ENCODE measurements at places on chromosomes 2 and 18. TPM values are rescaled to one million over a fixed set of nuclear protein-coding genes. Genes with fewer than 3 reads are reported as not detected.

- no peaks in the 10 kb centered on the region for H3K36me3 ChIP-seq
- H3K4me1 ChIP-seq, result peaks cover 14% of the 10 kb centered on the region
- peaks cover 2% of the 10 kb centered on the region for H3K27me3 ChIP-seq
- no peak for DNase-seq
- no peak overlapping the region for H3K27ac ChIP-seq
Measured at GRCh38 chr2:201942531-201942930, 91.1 kb upstream of the FZD7 start.

- no peak overlapping the region for H3K27ac ChIP-seq
- no peak overlapping the region for H3K4me3 ChIP-seq
- H3K36me3 ChIP-seq, result no peaks in the 10 kb centered on the region
- no peaks in the 10 kb centered on the region for H3K4me1 ChIP-seq
- no peaks in the 10 kb centered on the region for H3K27me3 ChIP-seq
Measured at GRCh38 chr2:130300258-130300969, 42.3 kb upstream of the IMP4 start.

DNA sequence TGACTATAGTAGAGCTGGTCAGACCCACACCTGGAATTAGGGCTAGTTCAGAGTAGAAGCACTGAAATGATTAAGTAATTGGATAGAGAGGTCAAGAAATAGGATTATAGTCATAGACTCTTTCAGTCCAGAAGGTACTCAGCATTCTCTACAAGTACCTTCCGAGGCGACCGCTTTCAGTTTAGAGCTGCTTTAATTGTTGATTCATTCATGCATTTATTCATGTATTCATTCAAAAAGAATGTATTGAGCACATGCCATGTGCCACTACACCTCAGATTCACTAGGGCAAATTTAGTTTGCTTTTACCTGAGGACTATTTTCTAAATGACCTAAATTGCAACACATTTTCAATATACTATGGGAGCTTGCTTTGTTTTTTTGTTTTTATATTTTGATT is 48.7 kb downstream of the CRIM1 start:
- no peaks in the 10 kb centered on the region for H3K27me3 ChIP-seq
- peaks cover 40% of the 10 kb centered on the region for H3K36me3 ChIP-seq
- peak overlapping the region; percentile 91 for H3K27ac ChIP-seq
- H3K4me1 ChIP-seq, result peaks cover 87% of the 10 kb centered on the region
- no peak overlapping the region for H3K4me3 ChIP-seq

DNA sequence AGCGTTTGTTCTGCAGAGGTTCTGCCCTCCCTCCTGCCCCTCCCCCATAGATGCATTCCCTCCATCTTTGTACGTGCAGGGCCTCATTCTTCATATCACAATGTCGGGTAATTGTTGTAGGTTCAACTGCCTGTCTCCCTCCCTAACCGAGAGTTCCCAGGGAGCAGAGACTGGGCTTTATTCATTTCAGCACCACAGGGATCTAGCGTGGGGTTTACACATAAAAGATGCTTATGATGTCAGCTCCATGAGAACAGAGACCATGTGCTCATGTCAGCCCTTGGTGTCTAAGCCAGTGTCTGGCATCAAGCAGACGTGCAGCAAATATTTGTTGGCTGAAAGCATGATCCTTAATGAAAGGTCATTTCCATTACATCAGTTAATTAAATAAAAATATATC is 298.9 kb upstream of the TRIB2 start:
- H3K4me3 ChIP-seq, result no peak overlapping the region
- no peaks in the 10 kb centered on the region for H3K27me3 ChIP-seq
- no peak for DNase-seq
- H3K27ac ChIP-seq, result no peak overlapping the region
- H3K36me3 ChIP-seq, result no peaks in the 10 kb centered on the region
- H3K4me1 ChIP-seq, result peaks cover 3% of the 10 kb centered on the region

DNA sequence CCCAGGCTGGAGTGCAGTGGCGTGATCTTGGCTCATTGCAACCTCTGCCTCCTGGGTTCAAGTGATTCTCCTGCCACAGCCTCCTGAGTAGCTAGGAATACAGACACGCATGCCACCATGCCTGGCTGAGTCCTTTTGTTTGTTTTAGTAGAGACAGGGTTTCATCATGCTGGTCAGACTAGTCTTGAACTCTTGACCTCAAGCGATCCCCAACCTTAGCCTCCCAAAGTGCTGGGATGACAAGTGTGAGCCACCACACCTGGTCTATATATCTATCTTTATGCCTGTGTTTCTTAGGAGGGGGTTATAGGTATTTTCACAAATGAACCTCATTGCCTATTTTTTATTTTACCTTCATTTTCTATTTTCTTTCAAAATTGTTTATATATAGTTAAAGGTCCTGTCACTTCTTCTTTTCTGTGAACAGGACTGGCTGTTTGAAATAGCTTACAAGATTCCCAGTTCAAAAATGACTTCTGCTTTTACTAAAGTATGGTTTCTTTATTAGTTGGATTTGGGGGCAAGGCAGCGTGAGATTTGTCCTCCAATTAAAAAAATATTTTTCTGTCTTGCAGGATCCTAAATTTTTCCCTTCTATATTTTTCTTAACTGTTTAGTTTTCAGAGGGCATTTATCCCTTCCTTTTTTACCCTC is 16.4 kb upstream of the MARCHF7 start:
- H3K4me3 ChIP-seq, result no peak overlapping the region
- no peak for DNase-seq
- H3K36me3 ChIP-seq, result no peaks in the 10 kb centered on the region

PDCD1 gene
- total RNA-seq, result not detected

GRCh38 chr2:189115126-189115525 is 64.4 kb downstream of the COL5A2 start:
- H3K4me3 ChIP-seq, result no peak overlapping the region
- H3K4me1 ChIP-seq, result peaks cover 55% of the 10 kb centered on the region
- H3K27ac ChIP-seq, result peak overlapping the region; percentile 76
- no peaks in the 10 kb centered on the region for H3K27me3 ChIP-seq

Measured in osteoblast (primary cell).